D341Med (cell line): ENCODE measurements at places on chromosomes 7 and 10.

DNA sequence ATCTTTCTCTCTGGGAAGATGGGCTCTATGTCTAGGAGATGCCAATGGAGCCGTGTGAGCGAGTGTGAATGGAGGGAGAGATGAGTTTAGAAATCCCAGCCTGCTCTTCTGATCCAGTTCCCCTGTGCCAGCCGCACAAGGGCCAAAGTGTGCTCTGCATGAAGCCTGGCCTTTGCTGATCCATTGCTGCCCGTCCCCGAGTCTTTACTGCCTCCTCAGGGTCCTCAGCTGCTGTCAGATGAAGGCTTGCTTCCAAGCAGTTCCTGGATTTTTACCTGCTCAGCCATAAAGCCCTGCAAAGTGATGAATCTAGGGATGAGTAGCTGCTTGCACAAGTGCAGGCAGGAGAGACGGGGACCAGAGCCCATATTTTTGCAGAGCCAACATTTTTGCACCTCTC lies 115.9 kb downstream of the ZMIZ1 start:
- DNase-seq, result no peak

DNA sequence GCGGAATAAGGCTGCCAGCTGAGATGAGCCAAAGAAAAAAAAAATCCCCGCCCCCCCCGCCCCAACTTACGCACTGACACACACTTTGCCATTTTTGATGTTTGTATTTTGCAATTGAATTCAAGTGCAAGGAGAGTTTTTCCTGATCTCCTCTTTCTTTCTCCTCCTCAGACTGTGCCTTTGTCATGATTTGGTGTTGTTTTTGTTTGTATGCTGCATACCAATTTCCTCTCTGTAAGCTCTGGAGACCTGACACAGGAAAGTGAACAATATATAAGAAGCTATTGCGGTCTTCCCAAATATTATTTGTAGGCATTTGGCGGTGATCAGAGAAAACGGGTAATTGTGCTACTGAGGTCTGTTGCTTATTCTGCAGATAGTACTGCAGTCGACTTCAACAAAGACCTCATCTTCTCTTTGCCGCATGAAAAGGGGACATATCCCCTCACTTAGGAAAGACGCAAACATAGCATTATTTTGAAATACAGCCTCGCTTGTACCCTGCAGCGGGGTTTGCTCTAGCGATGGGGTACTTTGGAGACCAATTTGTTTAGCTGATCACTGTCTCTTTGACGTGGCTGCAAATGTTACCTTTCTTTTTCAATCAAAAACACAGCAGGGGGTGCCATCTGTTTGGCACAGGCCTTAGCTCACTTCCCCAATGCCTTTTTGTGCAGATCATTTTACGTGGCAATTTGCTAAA lies 206.6 kb downstream of the SKAP2 start:
- DNase-seq, result no peak

GRCh38 chr10:2856598-2856997 lies 210.8 kb upstream of the PFKP start:
- no peak for DNase-seq

- DNase-seq, result no peak
Observed at GRCh38 chr7:80053124-80053523, 81.5 kb upstream of the GNAI1 start.

GRCh38 chr10:124611738-124612137 lies 132.4 kb downstream of the FAM53B start:
- DNase-seq, result no peak

DNA sequence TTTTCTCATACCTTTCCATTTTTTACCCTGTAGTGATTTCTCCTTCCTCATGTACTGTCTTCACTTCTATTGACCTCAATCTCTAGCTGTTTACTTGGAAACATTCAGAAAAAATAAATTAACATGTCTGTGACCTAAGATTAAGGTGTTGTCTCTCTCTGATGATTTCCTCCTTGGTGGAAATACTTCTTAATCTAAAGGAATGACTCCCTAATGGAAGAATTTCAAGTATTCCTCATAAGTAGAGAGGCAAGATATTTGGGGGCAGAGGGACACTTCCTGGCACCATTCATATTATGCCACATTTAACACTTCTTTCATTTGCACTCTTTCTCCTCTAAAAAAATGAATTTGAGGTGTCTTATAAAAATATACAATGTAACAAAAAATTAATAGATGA lies 202.8 kb downstream of the NEBL start:
- no peak for DNase-seq

- no peak for DNase-seq
Observed at GRCh38 chr10:132982301-132982989, 40.1 kb upstream of the CFAP46 start.

GRCh38 chr10:49644035-49644646 lies 30.3 kb downstream of the CHAT start:
- DNase-seq, result no peak

GRCh38 chr10:75150656-75151055 lies 39.2 kb downstream of the SAMD8 start:
- no peak for DNase-seq

DNA sequence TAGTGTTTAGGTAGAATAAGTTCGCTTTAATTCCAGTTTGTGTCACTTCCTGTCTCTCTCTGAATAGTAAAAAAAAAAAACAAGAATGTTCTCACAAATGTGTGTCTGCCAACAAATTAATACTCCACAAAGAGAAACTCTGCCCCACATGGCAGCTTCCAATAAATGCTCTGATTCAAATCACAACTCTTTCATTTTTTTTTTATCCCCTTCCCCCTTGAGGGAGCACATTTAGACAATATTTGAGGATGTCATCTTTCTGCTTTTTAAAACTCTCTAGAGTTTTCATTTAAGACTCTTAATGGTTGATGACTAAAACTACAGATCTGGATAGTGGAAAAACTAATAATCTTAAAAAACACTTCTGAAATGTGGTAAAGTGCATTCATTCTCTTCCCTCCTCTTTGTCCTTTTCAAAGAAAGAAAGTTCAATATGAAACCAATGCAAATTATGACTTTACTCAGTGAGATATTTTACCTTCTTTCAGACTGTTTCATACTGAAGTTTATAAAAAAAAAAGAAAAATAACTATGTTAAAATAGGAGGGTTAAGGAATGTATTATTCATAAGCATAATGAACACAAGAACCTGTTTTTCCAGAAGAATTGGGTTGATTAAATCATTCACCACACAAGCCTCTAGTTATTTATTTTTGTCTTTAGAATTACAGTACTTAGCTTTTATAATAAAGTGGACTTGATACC lies 42.3 kb downstream of the ARID5B start:
- DNase-seq, result no peak

DNA sequence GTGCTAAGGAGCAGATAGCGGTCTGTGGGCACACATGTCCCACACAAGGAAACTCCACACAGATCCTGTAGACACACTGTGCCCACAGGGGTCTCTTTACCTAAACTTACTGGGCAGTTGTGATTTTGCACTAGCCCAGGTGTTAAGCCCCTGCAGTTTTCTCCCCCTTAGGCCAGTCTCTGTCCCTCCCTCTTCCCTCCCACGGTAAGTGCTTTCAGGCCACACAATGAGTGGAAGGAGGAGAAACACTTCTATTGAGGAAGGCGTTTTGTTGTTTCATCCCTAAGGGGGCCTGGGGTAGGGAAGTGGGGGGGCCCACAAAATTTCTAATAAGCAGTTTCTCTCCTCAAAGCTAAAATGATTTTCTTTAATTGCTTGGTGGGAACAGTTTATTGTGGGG lies 51.4 kb downstream of the FBXW4 start:
- DNase-seq, result no peak

DNA sequence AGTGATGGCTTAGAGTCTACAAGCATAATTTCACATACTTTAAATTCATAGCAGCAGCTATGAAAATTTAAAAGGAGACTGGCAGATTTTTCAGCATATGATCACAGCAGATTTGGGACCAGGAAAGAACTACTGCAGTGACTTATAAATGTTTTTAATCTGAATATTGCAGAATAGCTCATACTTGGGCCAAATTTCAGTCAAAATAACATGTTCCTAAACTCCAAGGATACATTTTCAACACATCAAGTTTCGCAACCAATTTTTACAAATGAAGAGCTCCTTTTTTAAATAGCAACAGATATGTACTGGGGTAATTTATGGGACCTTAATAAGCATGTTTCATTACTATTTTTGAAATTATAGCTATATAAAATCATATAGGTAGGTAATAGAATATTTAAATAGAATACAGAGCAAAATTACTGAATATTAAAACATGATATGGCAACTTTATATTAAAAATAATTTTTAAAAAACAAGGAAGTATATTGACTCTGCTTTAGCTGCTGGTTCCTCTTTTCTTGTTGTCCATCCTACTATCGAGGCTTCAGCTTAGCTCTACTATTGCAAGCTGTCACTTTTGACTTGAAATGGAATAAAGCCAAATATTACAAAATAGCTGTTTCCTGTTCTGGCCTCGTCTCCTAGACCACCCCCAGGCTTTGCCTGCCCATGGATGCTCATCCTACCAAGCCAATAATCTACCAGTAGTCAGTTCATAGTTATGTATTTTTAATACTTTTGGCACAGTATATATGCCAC lies 123.1 kb downstream of the NRBF2 start:
- no peak for DNase-seq

DNA sequence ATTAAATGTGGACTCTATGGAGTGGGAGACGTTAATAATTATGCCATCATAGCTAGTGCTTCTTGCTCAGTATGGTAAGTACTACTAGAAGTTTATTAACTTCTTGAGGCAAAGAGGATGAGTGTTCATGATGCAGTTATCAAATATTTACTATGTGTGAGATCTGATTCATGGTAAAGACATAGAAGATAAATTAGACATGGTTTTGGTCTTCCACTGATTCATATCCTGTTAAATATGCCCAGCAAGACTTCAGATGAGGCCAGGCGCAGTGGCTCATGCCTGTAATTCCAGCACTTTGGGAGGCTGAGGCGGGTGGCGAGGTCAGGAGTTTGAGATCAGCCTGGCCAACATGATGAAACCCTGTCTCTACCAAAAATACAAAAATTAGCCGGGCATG lies 547.1 kb upstream of the ANKRD30A start:
- no peak for DNase-seq

GRCh38 chr7:148852272-148852671 lies 31.8 kb downstream of the EZH2 start:
- DNase-seq, result no peak

GRCh38 chr7:85462671-85463070 lies 275.8 kb upstream of the SEMA3D start:
- no peak for DNase-seq

DNA sequence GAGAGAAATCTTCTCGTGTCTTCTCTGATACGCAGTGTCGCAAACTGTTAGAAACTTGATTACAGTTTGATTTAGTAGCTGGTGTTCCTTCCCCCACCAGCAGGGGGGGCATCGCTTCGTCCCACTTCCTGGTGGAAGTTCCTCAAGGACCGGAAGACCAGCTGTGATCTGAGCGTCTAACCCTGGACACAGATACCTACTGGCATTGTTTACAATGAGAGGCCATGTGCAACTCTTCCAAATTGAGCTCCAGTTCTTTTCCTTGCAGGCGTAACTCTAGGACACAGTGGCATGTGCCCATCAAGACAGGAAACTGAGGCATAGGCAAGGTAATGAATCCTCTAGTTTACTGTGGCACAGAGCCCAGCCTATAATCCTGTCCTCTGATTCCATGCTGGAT lies 219.0 kb downstream of the CCDC3 start:
- peak; percentile 61 for DNase-seq

DNA sequence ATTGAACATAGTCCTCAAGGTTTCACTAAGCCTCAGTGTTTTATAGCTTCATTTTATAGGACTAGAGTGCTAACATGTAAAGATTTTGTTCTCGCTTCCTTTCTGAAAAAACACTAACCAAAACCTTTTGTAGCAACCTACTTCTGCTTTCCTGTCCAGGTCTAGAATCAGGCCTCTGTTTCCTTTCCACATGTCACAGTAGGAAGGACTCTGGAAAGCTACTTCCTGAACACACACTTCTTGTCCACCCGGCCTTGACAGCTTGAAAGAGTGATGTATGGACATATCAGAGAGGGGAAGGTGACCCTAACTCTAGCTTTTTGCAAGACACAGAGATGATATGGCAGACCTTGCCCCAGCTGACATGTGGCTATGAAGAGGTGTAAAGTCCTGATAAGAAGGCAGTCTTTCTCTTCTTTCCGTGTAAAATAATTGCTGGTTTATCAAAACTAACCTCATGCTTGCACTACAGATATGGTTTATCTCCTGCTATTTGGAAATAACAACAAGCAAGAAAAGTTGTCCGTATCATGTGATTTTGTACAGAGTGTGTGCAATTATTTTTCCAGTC lies 175.4 kb downstream of the SKAP2 start:
- no peak for DNase-seq
